WTC11 (cell line): ENCODE measurements at places on chromosomes 2 and 18.
A peak's percentile ranks its signal among the peaks of the same experiment; 100 is the strongest.

DNA sequence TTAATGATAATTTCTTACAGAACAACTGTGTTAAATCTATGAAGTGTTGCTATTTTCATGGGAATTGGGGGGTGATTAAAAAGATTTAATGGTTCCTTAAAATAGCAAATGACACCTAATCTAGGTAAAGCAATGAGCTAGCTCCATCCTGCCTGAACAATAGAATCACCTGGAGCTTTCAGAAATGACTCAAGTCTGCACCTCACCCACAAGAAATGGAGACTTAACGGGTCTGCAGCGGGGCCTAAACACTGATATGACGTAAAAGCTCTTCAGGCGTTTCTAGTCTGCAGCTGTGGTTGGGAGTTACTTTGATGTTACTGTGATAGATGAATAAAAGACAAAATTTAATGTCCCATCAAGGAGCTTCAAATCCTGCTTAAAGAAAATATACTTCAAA is 328.2 kb downstream of the RND3 start:
- DNase-seq: no peak
- H3K4me1 ChIP-seq: peaks cover 10% of the 10 kb centered on the region
- H3K27me3 ChIP-seq: no peaks in the 10 kb centered on the region
- no peak overlapping the region for H3K4me3 ChIP-seq
- H3K36me3 ChIP-seq: no peaks in the 10 kb centered on the region

- DNase-seq: no peak
- peak overlapping the region; percentile 60 for H3K27ac ChIP-seq
- H3K4me1 ChIP-seq: peaks cover 44% of the 10 kb centered on the region
These were observed 29.8 kb downstream of the PXDN start for GRCh38 chr2:1714291-1715064.

DNA sequence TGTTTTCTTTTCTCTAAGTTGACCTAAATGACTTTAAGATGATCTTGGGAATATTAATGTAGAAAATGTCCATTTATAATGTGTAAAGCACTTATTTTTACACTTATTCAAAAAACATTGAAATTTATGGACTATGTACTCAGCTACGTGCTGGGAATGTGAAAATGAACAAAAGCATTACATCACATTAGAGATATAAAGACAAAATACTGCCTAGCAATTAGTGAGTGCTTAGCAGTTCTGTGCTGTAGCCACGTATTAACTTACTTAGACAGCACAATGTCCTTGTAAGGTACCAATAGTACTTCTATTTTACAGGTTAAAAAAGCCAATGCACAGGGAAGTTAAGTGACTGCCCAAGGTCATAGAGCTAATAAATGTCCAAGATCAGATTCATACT is 103.8 kb upstream of the TTN start:
- H3K27me3 ChIP-seq: no peaks in the 10 kb centered on the region
- H3K27ac ChIP-seq: no peak overlapping the region
- H3K4me1 ChIP-seq: no peaks in the 10 kb centered on the region
- no peak for DNase-seq
- H3K4me3 ChIP-seq: no peak overlapping the region

- H3K4me3 ChIP-seq: no peak overlapping the region; the same call in 1 of the 2 replicates
- H3K4me1 ChIP-seq: peaks cover 64% of the 10 kb centered on the region
- H3K27me3 ChIP-seq: no peaks in the 10 kb centered on the region
- peaks cover 37% of the 10 kb centered on the region for H3K36me3 ChIP-seq
These were observed 95.1 kb downstream of the MTCL1 start for GRCh38 chr18:8800445-8800844.

DNA sequence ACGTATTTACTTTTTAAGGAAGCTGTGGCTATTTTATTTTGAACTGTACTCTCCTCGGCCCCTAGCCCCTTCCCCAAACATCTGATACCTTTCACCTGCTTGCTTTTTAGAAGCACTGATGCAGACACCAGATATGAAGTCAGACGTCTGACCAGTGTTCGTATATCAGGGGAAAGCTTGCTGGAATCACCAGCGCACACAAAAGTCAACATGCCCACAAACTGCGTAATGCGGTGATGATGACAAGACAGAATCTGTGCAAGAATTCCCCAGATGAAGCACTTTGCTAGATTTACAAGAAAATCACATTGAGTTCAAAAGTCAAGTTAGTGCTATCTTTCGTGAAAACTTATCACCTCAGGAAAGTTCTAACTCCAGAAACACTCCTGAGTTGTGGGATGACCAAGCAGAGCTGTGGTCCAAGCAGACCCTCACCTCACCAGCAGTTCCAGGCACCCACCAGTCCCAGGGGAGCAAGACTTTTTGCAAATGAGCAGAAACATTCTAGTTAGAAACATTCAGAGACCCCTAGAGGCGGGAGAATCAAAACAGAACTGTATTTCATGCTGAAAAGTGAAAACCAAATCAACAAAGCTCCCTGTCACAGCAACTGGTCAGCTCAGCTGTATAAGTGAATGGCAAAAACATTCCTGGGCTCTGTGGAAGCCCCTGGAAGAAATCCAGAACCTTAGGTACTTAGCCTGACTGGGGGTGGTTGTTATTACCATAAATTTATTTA is 55.7 kb downstream of the INO80C start:
- H3K27me3 ChIP-seq: no peaks in the 10 kb centered on the region
- H3K4me3 ChIP-seq: no peak overlapping the region
- H3K36me3 ChIP-seq: no peaks in the 10 kb centered on the region
- no peak overlapping the region for H3K27ac ChIP-seq
- DNase-seq: no peak
